ENCODE measurements at places on chromosomes 7 and 10.

GRCh38 chr10:64863836-64864235 lies 1342.6 kb downstream of the REEP3 start:
- no peak for DNase-seq

DNA sequence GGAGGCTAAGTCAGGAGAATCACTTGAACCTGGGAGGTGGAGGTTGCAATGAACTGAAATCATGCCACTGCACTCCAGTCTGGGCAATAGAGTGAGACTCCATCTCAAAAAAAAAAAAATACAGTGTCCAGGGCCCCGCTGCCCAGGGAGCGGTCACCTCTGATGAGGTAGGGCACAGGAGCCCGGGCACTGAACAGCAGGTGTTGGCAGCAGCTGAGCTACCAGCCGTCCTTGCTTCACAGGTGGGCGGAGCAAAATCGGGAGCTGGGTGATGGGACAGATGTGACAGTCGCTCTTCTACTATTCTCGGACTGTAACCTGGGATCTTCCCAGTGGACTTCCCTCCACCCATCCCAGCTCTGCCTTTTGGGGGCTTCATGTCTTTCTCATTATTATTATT lies 49.4 kb downstream of the GTF2IRD1 start:
- no peak for DNase-seq

DNA sequence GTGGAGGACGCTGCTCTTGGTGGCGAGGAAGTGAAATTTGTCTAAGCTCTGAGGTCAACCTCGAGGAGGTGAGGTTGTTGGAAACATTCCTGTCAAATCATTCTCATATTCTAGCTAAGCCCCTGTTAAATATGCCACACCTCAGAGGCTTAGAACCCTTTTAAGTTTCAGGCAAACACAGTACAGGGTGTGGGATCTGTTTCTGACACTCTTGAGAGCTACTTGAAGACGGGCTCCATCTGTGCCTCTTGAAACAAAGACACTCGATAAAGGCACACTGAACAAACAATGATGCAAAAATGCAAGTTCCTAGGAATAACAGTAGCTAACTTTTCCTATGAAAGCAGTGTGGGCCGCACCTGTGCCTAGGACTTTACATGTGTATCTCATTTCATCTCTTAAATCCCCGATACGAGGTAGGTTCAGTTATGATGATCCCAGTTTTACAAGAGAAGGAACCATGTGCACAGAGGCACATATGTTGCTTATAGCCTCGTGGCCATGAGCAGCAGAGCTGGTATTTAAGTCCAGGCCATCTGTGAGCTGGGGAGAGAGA lies 299.2 kb downstream of the CCDC3 start:
- DNase-seq, result peak; percentile 54

DNA sequence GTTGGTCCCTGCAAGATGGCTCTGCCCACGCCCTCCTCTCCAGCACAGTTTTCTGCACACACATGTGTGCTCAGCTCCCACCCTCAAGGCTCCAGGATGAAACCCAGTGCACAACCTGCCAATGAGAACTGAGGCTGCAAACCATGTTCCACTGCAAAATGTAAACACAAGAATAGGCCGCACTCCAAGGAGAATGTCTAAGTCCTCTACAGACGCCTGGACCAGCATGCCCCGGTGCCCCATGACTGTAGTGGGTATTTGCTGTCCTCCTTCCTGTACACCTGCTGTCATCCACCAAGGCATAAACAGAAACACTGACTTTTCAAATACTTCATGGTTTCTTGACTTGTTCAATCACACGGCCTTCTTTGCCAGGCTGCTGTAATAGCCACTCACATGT lies 72.6 kb downstream of the COBL start:
- no peak for DNase-seq

- DNase-seq, result no peak
These were observed 127.9 kb upstream of the AKR1E2 start for GRCh38 chr10:4698075-4698474.

GRCh38 chr10:63583909-63584724 lies 62.9 kb downstream of the REEP3 start:
- no peak for DNase-seq
